Central memory CD4-positive, alpha-beta T cell (primary cell): ENCODE measurements at places on chromosomes 7 and 10.

- DNase-seq, result no peak
Measured at GRCh38 chr10:80908611-80909010, 370.9 kb downstream of the SH2D4B start.

DNA sequence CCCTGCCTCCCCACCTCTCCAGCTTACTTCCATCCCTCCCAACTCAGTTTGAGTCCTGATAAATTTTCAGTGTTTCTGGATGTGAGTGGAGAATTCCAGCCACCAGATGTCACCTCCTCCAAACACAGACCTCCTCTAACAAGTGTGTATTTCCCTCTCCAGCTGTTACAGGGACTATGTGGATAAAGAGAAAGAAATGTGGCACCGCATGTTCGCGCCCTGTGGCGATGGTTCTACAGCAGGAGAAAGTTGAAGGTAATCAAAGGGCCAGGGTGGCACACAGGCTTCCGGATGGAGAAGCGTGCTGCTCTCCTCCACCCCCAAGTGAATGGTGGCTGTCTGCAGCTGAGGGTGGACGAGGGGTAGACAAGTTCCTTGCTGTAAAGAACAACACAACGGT, 14.7 kb downstream of the FKBP6 start:
- no peak for DNase-seq

GRCh38 chr10:8489823-8490222, 435.3 kb downstream of the GATA3 start:
- no peak for DNase-seq

- no peak for DNase-seq
Measured at GRCh38 chr7:81676813-81677212, 93.0 kb downstream of the HGF start.

- DNase-seq, result no peak
Measured at GRCh38 chr7:131961054-131961680, 404.7 kb upstream of the PODXL start.

DNA sequence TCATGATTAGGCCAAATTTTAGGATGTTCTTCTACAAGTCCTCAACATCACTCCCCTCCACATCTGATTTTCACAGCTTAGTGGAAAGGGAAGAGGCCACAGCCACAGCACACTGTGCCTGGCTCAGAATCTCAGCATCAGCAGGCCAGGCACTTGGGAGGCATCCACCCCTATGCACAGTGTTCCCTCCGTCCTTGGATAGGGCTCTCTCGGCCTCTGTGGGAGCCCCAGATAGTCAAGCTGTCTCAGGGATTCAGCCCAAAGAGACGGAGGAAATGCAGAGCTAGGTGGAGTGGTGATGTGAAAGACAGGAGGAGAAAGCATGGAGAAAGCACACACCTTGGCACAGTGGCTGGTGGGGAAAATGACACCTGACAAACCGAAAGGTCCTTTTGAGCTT, 1.3 kb downstream of the RBP4 start:
- no peak for DNase-seq

GRCh38 chr10:89377705-89378637, at the start of gene IFIT1B:
Gene IFIT1B, plus strand, starts transcription at chr10:89378056. Its CDS starts 80 bp downstream, at chr10:89378136.
- no peak for DNase-seq

DNA sequence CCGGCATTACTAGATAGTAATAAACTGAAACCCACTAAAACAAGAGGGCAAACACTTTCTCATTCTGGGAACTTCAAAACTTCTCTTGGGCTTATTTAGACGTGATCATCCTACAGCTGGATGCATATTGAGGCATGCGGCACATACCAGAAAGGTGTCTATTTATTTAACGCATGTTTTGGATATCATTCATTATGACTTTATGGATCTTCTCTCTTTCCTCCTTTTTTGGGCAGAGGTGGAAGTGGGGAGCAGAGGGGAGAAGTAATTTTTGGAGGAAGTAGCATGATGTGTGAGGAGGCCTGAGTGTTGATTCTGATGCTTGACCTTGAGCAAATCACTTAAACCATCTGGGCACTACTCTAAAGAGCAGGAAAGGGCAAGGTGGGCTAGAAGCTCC, 270.6 kb downstream of the TRIL start:
- no peak for DNase-seq

- no peak for DNase-seq
Measured at GRCh38 chr7:142181966-142182365, 70.4 kb downstream of the MGAM2 start.

GRCh38 chr10:70499836-70500167, 21.2 kb downstream of the PALD1 start:
- DNase-seq, result no peak

GRCh38 chr10:3806603-3807002, 21.6 kb upstream of the KLF6 start:
- DNase-seq, result no peak

- DNase-seq, result no peak
Measured at GRCh38 chr7:18499407-18500177, 4.0 kb downstream of the HDAC9 start.

DNA sequence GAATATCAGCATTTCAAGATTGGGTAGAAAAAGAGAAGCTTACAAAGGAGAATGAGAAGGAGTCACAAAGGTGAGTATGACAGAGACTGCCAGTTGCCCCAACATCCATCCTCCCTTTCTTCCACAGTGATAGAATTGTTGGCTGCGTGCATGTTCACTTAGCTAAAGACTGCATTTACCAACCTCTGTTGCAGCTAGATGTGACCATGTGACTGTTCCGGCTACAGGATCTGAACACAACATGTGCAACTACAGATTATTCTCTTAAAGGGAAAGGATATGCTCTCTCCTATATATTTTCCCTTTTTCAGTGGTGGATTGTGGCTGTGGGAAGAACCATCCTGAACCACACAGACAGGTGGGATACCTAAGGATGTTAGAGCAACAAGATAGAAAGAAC, 60.5 kb upstream of the ZNRF2 start:
- no peak for DNase-seq

- no peak for DNase-seq
Measured at GRCh38 chr7:155871211-155871610, 58.9 kb upstream of the SHH start.

GRCh38 chr10:127576051-127576450, 26.9 kb downstream of the NPS start:
- DNase-seq, result no peak

DNA sequence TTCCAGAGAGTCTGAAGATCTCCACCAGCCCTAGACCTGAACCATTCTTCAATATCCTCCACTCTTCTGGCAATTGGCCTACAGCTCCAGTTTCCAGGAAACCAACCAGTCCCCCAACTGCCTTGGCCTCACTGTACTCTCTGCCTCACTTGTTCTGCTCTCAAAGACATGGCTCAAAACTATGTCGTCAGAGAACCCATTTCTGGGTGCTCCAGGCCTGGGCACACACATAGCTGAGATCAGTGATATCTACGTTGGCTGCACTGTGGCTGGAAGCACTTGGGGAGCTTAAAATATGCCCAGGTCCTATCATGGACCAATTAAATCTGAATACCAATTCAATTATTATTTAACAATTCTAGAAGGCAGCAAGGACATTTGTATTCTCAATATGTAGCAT, 93.1 kb downstream of the COBL start:
- no peak for DNase-seq

DNA sequence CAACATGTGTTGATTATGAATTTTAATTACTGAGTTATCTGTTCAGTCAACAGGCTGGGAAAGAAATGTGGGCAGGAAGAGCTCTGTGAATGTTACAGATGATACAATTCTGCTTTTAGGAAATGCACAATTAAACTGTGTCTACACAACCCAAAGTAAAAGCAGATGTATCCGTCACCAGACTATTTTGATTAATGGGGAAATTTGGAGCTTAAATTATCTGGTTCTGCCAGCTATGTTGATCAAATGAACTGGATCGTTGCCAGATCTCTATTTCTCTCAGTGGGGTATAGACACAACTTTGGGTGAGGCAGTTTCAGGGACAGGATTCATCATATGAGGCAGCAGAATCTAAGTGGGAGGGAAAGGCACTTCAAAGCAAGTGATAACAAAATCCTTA, 136.5 kb downstream of the NEUROD6 start:
- DNase-seq, result no peak

- no peak for DNase-seq
Measured at GRCh38 chr10:91974960-91975359, 51.4 kb downstream of the BTAF1 start.

DNA sequence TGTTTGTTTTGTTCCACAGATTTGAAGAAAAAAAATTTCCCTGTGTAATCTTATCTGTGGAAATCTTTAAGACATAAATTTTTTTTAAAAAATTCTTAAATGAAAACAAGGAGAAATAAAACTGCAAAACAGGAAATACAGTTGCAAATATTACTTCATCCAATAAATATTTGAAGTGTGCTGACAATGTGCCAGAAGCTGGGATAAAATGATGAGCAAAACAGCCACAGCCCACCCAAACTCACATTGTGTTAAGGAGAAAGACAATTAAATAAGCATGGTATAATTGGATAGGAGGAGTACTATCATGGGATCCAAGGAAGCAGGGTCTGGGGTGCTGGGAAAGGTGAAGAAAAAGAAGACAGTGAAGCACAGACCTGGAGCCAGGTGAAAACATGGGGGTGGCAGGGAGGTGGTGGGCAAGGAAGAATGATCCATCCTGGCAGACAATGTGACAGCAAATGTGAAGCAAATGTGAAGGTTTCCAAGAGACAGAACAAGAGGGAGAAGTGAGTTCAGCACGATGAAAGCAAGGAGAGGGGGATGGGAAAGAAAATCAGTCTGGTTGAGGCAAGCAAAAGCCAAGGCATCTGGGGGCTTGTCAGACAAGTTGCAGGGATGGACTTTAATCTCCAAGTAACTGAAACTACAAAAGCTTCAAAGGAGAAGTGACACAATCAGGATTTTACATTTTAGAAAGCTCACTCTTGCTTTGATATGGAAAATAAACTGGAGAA, 135.9 kb downstream of the HIBADH start:
- DNase-seq, result no peak

GRCh38 chr7:117130262-117130661, 177.0 kb downstream of the ST7 start:
- no peak for DNase-seq

DNA sequence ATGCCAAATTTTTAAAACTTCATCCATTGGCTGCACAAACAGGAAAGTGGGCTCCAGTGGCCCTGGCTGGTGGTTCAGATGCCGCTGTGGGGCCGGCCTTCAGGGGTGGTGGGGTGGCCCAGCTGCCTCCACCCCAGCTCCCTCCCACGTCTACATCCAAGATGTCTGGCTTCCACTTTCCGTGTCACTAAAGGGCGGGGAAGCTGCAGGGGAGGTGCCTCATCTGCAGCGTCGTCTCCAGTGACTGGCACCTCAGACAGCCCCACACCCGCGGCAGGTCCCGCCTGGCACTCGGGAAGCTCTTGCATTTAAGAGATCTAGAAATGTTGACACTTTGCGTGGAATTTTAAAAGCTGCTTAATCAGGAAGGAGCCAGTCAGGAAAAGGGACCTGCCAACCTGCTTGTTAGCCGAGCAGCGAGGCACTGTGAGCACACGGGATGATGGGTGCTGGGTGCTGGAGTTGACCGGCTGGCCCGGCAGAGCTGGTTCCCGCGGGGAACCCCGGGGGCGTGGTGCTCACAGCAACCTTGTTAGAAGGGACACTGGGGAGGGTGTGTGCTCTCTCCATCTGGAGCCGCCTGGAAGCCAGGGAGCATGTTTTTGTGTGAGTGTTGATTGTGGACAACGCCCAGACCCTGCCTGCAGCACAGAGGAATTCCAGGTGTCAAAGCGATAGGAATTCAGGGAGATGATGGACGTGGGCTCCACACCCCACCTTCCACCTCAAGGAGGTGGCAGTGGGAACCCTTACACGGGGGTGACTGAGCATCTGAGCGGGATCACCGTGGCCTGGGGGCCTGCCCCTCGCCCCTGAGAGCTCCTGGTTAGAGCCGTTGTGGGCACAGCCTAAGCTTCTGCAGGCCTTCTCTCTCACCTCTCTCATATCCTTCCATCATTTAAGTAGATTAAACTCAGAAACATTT, 320.5 kb downstream of the PTPRN2 start:
- no peak for DNase-seq

- DNase-seq, result no peak
Measured at GRCh38 chr7:142957723-142958122, 4.4 kb downstream of the KEL start.

- peak; percentile 48 for DNase-seq
Measured at GRCh38 chr7:64463636-64464375, 99.1 kb downstream of the ZNF680 start.

- DNase-seq, result no peak
Measured at GRCh38 chr10:77359950-77360520, 277.6 kb downstream of the KCNMA1 start.

DNA sequence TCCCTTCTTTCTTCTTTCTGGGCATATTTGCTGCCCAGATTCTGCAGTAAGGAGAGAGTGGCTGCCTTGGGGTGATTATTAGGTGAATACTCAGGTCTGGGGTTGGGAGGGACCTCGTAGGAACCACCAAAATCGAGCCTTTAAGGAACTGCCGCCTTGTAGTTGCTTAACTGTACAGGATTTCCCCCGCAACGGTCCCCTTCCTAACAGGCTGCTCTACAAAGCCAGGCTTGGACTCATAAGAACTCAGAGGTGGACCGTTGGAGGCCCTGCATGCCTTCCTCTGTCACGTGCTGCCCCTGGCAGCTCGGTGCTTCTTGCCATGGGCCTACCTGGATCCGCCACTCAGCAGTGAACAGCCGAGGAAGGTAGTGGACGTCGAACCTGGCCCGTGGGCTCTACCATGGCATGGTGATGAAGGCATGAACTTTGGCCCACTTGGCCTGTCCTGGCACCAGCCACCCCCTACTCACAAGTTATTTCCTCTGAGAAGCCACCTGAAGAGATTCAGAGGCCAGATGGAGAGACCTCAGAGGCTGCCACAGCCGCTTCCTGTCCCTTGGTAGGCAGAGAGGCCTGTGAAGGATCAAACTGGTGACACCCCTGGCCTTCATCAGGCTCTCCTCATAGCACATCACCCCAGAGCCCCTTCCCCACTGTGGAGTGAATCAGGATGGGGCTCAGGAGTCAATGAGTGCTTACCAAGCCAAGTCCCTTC, 54.6 kb downstream of the NOD1 start:
- DNase-seq, result no peak

- DNase-seq, result no peak
Measured at GRCh38 chr7:33661430-33662160, 243.7 kb upstream of the BMPER start.

- DNase-seq, result no peak
Measured at GRCh38 chr10:98403812-98404504, 11.0 kb downstream of the PYROXD2 start.

- no peak for DNase-seq
Measured at GRCh38 chr10:101611096-101611905, 23.2 kb downstream of the DPCD start.

DNA sequence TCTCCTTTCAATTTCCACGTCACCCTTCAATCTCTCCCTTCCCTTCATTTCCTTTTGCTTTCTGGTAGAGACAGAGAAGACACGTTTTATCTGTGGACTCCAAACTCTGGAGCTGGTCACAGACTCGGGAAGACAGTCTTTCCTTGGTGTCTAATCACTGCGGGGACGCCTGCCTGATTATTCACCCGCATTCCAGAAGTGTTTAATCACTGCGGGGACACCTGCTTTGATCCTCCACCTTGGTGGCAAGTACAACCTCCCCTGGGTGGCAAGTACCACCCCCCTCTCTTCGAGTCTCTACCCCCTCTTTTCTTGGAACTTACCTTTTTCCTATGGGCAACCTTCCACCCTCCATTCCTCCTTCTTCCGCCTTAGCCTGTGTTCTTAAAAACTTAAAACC, 15.3 kb upstream of the LRRC61 start:
- no peak for DNase-seq
